ENCODE measurements at places on chromosomes 4 and X.

- no peak for DNase-seq
Observed at GRCh38 chrX:44876086-44876485, 3.1 kb downstream of the KDM6A start.

DNA sequence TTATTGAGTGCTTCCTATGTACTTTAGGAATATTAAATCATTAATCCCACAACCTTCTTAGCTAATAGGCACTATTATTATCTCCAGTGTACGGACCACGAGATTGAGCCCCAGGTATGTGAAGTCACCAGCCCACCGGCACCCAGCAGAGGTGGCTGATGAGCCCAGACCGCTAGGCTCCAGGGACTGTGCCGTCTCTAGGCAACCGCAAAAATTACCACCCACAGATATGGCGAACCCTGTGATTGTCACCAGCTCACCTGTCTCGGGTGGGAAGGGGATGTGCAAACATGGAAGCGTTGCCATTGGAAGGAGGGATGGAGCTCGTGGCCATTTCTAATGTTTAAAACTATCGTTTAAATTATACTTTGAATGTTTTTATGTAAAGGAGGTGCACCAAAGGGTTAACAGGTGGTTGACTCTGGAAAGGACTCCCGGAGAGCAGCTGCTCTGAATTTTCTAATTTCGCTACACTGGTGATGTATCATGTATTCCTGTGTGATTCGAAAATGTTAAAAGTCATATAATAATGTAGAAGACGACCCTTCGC, 21.0 kb upstream of the JAKMIP1 start:
- DNase-seq: no peak

- no peak for DNase-seq
Observed at GRCh38 chr4:6206771-6207290, 6.5 kb upstream of the JAKMIP1 start.

DNA sequence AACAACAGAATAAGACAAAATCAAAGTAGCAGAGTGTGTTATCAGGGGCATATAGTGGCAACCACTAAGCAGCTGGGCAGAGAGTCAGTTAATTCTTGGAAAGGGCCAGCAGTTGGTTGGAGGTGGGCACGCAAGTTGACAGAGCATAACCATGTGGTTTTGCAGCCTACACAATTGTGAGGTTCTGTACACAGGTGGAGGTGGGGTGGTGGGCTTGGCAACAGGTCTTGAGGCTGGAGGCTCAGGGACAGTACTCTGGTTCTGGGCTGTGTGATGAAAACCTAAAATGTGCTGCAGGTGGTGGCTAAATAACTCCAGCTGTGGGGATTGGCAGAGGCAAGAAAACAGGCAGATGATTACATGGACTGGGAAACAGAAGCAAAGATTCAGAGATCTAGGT, 1112.7 kb downstream of the PDHA2 start:
- DNase-seq: no peak

GRCh38 chr4:107818301-107818910, 6.3 kb upstream of the SGMS2 start:
- DNase-seq: no peak

DNA sequence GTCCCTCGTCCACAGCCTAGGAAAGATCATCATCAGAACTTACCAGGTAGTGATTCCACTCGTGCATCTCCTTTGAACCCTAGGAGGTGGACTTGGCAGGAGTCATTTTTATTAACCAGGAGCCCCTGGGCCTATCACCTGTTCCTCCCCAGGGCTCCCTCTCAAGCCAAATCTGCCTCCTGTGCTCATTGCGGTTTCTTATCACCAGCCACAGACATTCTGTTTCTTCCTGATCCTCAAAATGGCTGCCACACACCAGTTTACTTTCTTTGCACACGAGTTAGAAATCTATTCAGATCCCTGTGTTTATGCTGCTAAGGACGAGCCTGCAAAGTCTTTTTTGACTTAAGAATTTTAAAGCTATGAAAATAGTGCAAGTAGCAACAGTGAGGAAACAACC, 354.5 kb upstream of the BOD1L1 start:
- DNase-seq: no peak

DNA sequence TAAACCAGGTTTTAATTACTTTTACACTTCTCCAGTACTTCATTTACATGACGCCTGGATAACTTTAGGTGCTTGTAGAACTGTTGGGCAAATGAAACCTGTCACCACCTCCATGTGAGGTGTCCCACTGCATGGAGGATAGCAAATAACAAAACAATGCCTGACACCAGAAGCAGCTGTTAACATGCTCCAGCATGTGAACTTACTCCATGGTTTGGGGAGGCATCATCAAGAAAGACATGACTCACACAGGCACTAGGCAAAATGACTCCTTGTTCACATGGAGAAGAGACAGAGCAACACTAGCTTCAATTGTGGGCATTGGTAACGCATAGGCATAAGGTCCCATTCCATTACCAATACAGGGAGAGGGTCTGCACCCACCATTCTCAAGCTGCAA, 198.1 kb upstream of the F9 start:
- no peak for DNase-seq

DNA sequence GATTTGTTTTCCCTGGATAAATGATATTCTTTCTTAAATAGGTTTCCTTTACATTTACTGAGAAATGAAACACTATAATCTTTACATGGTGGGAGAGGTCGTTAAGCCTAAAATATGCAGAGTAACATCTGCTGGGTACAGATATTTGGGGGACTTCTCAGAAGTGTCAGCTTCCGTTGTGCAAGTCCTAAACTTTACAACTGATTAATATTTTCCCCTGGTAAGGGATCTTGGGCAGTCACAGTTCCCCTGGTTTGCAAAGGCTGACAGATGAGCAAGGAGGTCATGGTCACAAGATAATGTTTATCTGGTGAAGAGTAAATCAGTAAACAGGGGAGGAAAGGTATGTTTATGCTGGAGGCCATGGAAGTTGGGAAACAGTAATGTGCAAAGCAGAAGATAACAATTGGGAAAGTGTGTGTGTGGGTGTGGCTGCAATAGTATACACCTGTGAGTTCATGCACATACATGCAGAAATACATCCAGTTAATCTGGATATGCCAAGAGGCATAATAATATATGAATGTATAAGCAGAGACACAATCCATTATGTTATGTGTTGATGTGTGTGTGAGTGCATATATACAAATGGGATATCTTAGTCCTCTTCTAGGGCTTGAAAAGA, 508.2 kb upstream of the FAM241A start:
- DNase-seq: no peak

- no peak for DNase-seq
Observed at GRCh38 chr4:173834151-173834550, 304.1 kb upstream of the HAND2 start.

DNA sequence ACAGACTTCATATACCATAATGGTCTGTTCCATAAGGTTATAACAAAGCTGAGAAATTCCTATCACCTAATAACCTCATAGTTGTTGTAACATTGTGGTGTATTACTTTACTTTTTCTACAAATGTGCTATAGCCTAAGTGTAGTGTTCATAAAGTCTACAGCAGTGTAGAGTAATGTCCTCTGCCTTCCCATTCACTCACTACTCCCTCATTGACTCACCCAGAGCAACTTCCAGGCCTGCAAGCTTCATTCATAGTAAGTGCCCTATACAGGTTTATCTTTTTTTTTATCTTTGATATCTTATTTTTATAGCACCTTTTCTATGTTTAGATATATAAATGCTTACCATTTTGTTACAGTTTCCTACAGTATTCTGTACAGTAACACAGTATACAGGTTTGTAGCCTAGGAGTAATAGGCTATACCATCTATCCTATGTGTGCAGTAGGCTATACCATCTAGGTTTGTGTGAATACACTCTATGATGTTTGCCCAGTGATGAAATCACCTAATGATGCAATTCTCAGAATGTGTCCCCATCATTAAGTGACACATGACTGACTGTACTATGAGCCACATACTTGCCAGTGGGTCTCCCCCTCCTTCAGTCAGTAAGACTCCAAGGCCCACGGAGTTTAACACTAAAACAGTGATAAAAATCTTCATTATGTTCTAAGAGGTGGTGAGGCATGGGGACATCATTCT, 299.9 kb downstream of the UNC5C start:
- no peak for DNase-seq

DNA sequence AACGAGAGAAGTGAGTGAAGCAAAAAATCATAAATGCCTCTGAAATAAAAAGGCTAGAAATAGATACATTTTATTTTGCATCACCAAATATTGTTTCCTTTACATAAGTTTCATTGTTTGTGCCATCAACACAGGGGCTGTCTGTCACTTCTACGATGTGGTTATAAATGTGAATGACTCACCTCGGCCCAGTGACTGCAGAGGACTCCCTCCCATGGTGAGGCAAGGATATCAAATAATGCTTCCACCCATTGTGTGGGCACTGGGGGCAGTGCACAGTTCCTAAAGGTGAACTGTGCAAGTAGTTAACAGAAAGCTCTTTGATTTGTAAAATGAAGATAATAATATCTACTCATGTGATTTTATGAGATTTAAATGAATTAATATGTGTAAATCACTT, 230.3 kb upstream of the NEIL3 start:
- no peak for DNase-seq

- no peak for DNase-seq
Observed at GRCh38 chrX:25016938-25017598, 1.3 kb upstream of the ARX start.

DNA sequence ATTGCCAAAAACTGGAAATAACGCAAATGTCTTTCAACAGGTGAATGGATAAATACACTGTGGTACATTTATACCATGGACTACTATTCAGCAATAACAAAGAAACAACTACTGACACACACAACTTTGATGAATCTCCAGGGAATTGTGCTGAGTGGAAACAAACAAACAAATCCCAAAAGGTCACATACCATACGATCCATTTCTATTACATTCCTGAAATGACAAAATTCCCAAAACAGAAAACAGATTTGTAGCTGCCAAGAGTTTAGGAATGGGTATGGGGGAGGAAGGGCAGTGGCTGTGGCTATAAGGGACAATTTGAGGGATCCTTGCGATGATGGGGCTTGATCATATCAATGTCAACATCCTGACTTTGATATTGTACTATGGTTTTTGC, 2.5 kb downstream of the ZNF182 start:
- DNase-seq: no peak

GRCh38 chr4:130563185-130563888, 1467.4 kb downstream of the C4orf33 start:
- DNase-seq: no peak

DNA sequence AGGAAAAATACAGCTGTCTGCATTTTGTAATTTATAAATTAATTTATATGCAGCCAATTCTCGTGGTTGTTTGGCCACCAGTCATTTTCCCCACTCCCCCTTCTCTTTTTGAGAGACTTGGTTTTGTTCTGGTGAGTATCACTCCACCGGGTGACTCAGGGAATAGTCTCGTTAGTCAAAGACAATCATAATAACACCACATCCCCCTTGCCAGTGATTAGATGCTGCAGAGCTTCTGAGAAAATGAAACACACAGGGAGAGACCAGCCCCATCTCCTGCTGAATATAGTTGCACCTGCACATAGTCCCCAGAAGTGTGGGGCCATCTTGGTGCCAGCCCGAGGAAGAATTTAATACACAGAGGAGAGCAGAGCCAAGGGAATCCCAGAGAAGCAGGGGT, 8.0 kb upstream of the FNIP2 start:
- DNase-seq: no peak

- no peak for DNase-seq
Observed at GRCh38 chrX:119692191-119693039, 553 bp downstream of the SEPTIN6 start.

GRCh38 chrX:128698573-128699181, 646.5 kb upstream of the ACTRT1 start:
- DNase-seq: no peak

GRCh38 chr4:151325111-151325948, at the start of gene SH3D19:
TSS of gene SH3D19 (minus strand) at chr4:151325605. CDS start at chr4:151325352, 253 bp downstream.
- no peak for DNase-seq

DNA sequence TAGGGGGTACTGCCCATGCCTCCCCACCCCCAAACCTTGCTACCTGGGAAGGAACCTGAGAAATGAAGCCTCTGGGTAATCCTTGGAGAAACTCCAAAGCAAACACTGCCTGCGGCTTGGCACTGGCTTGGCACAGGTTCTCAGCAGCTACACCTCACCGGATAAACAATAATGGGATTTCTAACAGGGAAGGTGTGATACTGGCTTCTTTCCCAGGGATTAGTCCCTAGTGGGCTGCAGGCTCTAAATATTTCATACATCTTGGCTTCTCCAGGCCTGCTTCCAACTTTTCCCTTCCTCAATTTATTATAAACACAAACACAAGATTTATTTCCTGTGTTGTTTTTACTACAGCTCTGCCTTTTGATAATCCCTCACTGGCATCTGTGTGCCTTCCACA, 12.5 kb downstream of the SEC24D start:
- DNase-seq: no peak

Measured in stimulated activated CD8-positive, alpha-beta memory T cell treated with anti-CD3 and anti-CD28 coated beads, Interleukin-7, amount 100 ng/mL, for 24 hours (primary cell).